Mononuclear cell (primary cell): ENCODE measurements at places on chromosomes 1 and 21. TPM values are rescaled to one million over a fixed set of nuclear protein-coding genes. Genes with fewer than 3 reads are reported as not detected.

The CSMD2 gene
- total RNA-seq = not detected

The C21orf58 gene
- 1.0 TPM for total RNA-seq

The TTC3 gene
- 165 TPM for total RNA-seq

The SLC25A44 gene
- 12.7 TPM for total RNA-seq

The ACTA1 gene
- total RNA-seq = not detected

The WNT3A gene
- total RNA-seq = not detected

The TNN gene
- total RNA-seq = not detected

The RNU1-4 gene
- total RNA-seq = under 0.01 TPM

The PRAMEF9 gene
- total RNA-seq = not detected

The ACTL8 gene
- total RNA-seq = not detected

The FAM78B gene
- total RNA-seq = 0.10 TPM

The SPRR4 gene
- not detected for total RNA-seq

The PPT1 gene
- 182 TPM for total RNA-seq

The CELA3B gene
- total RNA-seq = not detected

The OR14K1 gene
- not detected for total RNA-seq

The OR10K1 gene
- total RNA-seq = not detected

The CADM3 gene
- total RNA-seq = 0.10 TPM

The RAB13 gene
- total RNA-seq = 1.2 TPM

The COL6A1 gene
- total RNA-seq = 1.4 TPM

The AMY2A gene
- not detected for total RNA-seq

The LRRC3 gene
- 0.31 TPM for total RNA-seq

The ANGPTL1 gene
- total RNA-seq = 0.10 TPM

The CD34 gene
- 0.42 TPM for total RNA-seq

The RBP7 gene
- total RNA-seq = 19.1 TPM

The LRRC8B gene
- 25.3 TPM for total RNA-seq

The DDR2 gene
- 1.2 TPM for total RNA-seq

The TSPEAR gene
- not detected for total RNA-seq

The SPTA1 gene
- not detected for total RNA-seq

The SPRR1A gene
- total RNA-seq = not detected

The CRABP2 gene
- 0.42 TPM for total RNA-seq

The ABCA4 gene
- not detected for total RNA-seq

The TRIM17 gene
- 0.42 TPM for total RNA-seq

The PGLYRP3 gene
- total RNA-seq = not detected

The SELENBP1 gene
- total RNA-seq = not detected

The CELA2A gene
- not detected for total RNA-seq

The NMNAT2 gene
- not detected for total RNA-seq

The PCNT gene
- 27.9 TPM for total RNA-seq

The THBS3 gene
- 8.0 TPM for total RNA-seq

The SH3BGR gene
- not detected for total RNA-seq

The TMPRSS2 gene
- total RNA-seq = not detected

The GPR161 gene
- 0.10 TPM for total RNA-seq

The PLEKHO1 gene
- 80.9 TPM for total RNA-seq

The CAPZA1 gene
- 248 TPM for total RNA-seq

The FNDC10 gene
- 1.2 TPM for total RNA-seq

The DCDC2B gene
- not detected for total RNA-seq

The DDI2 gene
- total RNA-seq = 35.6 TPM

The SMYD2 gene
- 18.9 TPM for total RNA-seq

The LGR6 gene
- total RNA-seq = 1.3 TPM

The FYB2 gene
- total RNA-seq = not detected

The SLC30A2 gene
- total RNA-seq = not detected

The FMO2 gene
- total RNA-seq = not detected

The TMPRSS3 gene
- 0.42 TPM for total RNA-seq

The TNFAIP8L2 gene
- total RNA-seq = 4.6 TPM
